ENCODE measurements at places on chromosomes 2 and 18. TPM values are rescaled to one million over a fixed set of nuclear protein-coding genes. Genes with fewer than 3 reads are reported as not detected.

GRCh38 chr2:100422320-100423055, 5.0 kb upstream of the CHST10 start:
- H3K36me3 ChIP-seq: no peaks in the 10 kb centered on the region
- no peaks in the 10 kb centered on the region for H3K4me1 ChIP-seq
- DNase-seq: no peak
- no peak overlapping the region for H3K27ac ChIP-seq
- no peak overlapping the region for H3K4me3 ChIP-seq
- H3K27me3 ChIP-seq: no peaks in the 10 kb centered on the region

DNA sequence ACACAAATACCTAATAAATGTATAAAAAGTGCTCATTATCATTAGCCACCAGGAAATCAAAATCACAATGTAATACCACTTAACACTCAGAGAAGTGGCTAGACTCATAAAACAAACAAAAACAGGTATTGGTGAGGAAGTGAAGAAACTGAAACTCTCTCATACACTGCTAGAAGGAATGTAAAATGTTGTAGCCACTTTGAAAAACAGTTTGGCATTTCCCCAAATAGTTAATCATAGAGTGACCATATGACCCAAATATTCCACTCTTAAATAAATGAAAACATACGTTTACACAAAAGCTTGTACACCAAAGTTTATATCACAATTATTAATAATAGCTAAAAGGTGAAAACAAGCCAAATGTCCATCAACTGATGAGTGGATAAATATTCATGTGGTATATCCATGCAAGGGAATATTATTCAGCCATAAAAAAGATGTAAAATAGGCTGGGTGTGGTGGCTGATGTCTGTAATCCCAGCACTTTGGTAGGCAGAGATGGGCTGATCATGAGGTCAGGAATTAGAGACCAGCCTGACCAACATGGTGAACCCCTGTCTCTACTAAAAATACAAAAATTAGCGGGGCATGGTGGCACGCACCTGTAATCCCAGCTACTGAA, 86.2 kb upstream of the COL5A2 start:
- no peak for DNase-seq
- no peaks in the 10 kb centered on the region for H3K36me3 ChIP-seq
- H3K27ac ChIP-seq: no peak overlapping the region
- no peaks in the 10 kb centered on the region for H3K4me1 ChIP-seq

DNA sequence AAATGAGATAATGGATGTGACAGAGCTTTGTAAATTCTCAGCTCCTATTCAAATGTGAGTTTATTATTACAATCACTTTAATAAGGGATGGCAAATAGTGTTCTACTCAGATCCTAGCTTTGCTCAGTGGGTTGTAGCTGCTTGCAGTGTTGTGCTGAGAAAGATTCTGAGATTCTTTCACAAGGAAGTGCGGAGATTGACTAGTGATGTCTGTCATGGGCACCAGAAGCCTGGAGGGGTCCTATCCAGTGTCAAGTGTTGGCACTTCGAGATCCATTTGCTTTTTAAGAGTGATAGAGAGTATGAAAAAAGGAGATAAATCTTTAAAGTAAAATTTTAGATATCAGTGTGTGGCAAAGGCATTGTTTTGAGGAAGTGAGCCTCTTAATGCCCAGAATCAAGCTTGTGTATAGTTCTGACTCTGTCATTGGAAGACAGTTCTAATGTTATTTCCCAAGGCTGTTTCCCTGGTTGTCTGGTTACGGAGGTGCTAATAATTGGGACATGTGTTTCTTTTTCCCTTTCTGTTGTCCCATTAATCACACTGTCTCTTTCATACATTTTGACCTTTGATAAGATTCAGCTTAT, 181.7 kb upstream of the SPRED2 start:
- H3K4me3 ChIP-seq: no peak overlapping the region
- H3K4me1 ChIP-seq: no peaks in the 10 kb centered on the region
- no peak for DNase-seq
- no peak overlapping the region for H3K27ac ChIP-seq
- H3K36me3 ChIP-seq: no peaks in the 10 kb centered on the region

- H3K4me1 ChIP-seq: no peaks in the 10 kb centered on the region
- H3K27me3 ChIP-seq: no peaks in the 10 kb centered on the region
- no peak overlapping the region for H3K27ac ChIP-seq
These were observed 253.8 kb upstream of the LYPD1 start for GRCh38 chr2:132923787-132924186.

Gene FAP
- 0.16 TPM for polyA plus RNA-seq

Gene TNP1
- not detected for polyA plus RNA-seq

GRCh38 chr2:113709022-113709421, 47.4 kb downstream of the SLC35F5 start:
- 0 out of 2 replicates have a peak, but pooled peaks cover 2% of the 10 kb centered on the region for H3K36me3 ChIP-seq
- DNase-seq: no peak
- no peak overlapping the region for H3K27ac ChIP-seq

GRCh38 chr2:64609227-64609941, 44.3 kb downstream of the SERTAD2 start:
- H3K27me3 ChIP-seq: no peaks in the 10 kb centered on the region
- no peak for DNase-seq
- peaks cover 38% of the 10 kb centered on the region for H3K4me1 ChIP-seq
- peak overlapping the region; percentile 68 for H3K4me3 ChIP-seq
- H3K36me3 ChIP-seq: no peaks in the 10 kb centered on the region

DNA sequence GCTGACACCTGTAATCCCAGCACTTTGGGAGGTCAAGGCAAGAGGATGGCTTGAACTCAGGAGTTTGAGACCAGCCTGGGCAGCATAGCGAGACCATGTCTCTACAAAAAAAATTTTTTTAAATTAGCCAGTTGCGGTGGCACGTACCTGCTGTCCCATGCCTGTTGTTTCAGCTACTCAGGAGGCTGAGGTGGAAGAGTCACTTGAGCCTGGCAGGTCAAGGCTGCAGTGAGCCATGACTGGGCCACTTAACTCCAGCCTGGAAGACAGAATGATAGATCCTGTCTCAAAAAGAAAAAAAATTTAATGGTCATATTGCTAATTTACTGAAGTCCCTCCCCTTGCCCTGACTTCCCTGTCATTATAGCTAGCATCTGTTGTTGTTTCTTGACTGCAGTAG, 112.6 kb downstream of the ARHGAP28 start:
- no peaks in the 10 kb centered on the region for H3K4me1 ChIP-seq
- H3K27ac ChIP-seq: no peak overlapping the region
- no peaks in the 10 kb centered on the region for H3K27me3 ChIP-seq
- no peak for DNase-seq

- peak; percentile 42 for DNase-seq
- peaks cover 11% of the 10 kb centered on the region for H3K4me1 ChIP-seq
- no peak overlapping the region for H3K27ac ChIP-seq
- no peaks in the 10 kb centered on the region for H3K27me3 ChIP-seq
- no peaks in the 10 kb centered on the region for H3K36me3 ChIP-seq
- no peak overlapping the region for H3K4me3 ChIP-seq
These were observed 159.4 kb downstream of the PIK3C3 start for GRCh38 chr18:42114310-42114943.

- H3K4me1 ChIP-seq: no peaks in the 10 kb centered on the region
- no peak overlapping the region for H3K4me3 ChIP-seq
- H3K36me3 ChIP-seq: no peaks in the 10 kb centered on the region
- H3K27me3 ChIP-seq: no peaks in the 10 kb centered on the region
- no peak for DNase-seq
These were observed 391.3 kb downstream of the SETBP1 start for GRCh38 chr18:45071956-45072355.

GRCh38 chr18:37254236-37254754, 311.3 kb downstream of the CELF4 start:
- no peak overlapping the region for H3K27ac ChIP-seq

DNA sequence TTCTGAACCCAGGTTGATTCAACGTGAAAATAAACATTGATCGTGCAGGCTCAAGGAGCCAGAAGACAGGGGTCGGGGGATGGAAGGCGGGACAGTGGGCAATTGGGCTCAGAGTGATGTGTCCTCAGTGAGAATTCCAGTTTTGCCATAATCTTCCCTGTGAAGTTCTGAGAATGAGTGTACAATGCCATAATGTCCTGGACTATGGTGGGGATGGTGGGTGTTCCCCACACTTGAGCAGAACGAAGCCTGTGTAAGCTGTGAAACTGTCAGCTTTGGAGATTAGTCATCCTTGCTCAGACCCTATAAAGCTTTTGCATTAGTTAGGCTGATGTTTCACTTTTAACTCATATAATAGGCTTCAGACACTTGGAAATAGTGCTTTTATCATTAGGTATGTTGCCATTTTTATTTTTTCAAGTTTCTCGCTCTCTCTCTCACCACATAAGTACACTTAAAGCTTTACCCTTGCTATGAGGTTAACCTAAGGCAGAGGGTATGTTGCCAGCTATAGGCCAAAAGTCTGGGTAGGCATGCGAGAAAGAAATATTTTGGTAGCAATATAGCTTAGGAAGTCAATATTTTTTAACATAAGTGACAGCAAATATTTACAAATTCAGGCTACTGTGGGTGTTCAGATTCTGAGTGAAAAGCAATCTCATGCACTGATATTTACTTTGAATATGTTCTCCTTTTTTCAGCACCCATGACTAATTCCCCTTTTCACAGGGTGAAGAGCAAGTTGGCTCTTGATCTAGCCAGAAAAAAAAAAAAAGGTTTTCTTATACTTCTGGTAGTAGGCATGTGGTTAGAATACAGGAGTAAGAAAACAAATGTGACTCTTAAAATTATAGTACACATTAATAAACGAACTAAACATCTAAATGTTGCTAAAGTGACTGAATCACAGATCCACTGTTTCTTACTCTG, 47.2 kb downstream of the CDC42EP3 start:
- H3K4me3 ChIP-seq: peak overlapping the region; percentile 24
- H3K4me1 ChIP-seq: peaks cover 54% of the 10 kb centered on the region
- H3K27ac ChIP-seq: peak overlapping the region; percentile 97
- H3K36me3 ChIP-seq: 0 out of 2 replicates have a peak, but pooled peaks cover 2% of the 10 kb centered on the region

- no peaks in the 10 kb centered on the region for H3K36me3 ChIP-seq
- H3K27me3 ChIP-seq: no peaks in the 10 kb centered on the region
- no peak for DNase-seq
- peaks cover 9% of the 10 kb centered on the region for H3K4me1 ChIP-seq
- H3K4me3 ChIP-seq: no peak overlapping the region
These were observed 531.8 kb upstream of the ID2 start for GRCh38 chr2:8149985-8150539.

Gene SFTPB
- polyA plus RNA-seq: not detected

Gene PUS10
- polyA plus RNA-seq: 12.2 TPM

Gene CYBRD1
- polyA plus RNA-seq: 39.9 TPM

DNA sequence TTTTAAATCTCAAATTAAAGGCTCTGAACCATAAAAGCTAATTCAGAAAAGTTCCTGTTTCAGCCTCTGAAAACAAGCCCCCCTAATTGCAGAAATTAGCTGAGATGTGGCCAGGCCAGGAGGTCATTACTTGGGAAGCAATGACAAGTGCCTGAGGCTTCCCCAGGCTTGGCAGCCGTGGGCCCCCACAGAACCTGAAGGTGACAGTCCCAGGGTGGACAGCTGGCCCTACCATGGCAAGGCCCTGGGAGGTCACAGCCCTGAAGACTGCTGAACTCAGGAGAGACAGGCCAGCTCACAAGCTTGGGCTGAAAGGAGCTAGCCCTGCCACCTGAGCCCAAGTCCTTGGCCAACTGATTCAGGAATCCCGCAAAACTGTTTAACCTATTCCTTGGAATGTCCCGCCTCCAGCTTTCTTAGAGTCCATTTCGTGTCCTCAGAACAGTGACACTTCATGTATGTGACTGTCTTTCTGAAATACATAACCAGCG, 54.3 kb upstream of the PKDCC start:
- no peaks in the 10 kb centered on the region for H3K4me1 ChIP-seq
- no peak for DNase-seq
- no peak overlapping the region for H3K27ac ChIP-seq

- no peak overlapping the region for H3K27ac ChIP-seq
- H3K4me1 ChIP-seq: no peaks in the 10 kb centered on the region
- no peaks in the 10 kb centered on the region for H3K36me3 ChIP-seq
- no peak overlapping the region for H3K4me3 ChIP-seq
These were observed 16.8 kb downstream of the FN1 start for GRCh38 chr2:215419113-215419512.

Gene C2orf78
- 0.53 TPM for polyA plus RNA-seq

DNA sequence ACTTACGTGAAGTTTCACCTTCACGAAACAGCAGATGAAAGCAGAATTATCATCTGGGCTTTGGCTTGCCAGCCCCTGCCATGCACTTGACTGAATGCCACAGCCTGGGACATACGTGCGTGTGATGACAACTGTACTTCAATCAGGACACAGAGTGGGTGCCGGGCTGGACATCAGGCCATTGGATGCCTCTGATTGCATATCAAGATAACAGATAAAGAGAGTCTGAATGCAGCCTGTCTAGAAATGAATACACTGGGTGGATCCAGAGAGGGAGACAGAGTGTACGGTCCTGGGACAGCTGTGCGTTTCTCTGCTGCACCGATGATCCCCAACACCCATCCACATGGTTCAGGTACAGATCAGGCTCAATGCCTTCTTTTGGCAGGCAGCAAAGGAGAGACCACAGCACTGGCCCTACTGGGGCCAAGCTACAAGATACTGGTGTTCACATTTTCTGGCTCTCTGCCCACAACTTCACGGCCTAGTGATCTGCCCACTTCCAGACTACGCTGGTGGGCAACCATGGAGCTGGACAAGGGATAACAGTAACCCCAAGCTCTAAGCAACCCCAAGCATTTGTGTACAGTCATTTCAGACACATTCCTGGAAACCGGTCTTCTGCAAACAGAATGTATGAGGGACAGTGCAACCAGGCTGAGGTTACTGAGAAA, 35.6 kb downstream of the FBLN7 start:
- H3K27ac ChIP-seq: no peak overlapping the region
- H3K4me1 ChIP-seq: no peaks in the 10 kb centered on the region
- no peaks in the 10 kb centered on the region for H3K27me3 ChIP-seq
- no peak for DNase-seq
- H3K4me3 ChIP-seq: no peak overlapping the region
- no peaks in the 10 kb centered on the region for H3K36me3 ChIP-seq

Gene SLC4A1AP
- polyA plus RNA-seq: 27.1 TPM

Gene PCARE
- polyA plus RNA-seq: not detected

Measured in GM12878 (cell line).